ENCODE measurements at places on chromosomes 4 and X. TPM values are rescaled to one million over a fixed set of nuclear protein-coding genes. Genes with fewer than 3 reads are reported as not detected.

PLAC1 gene
- 0.59 TPM for total RNA-seq

ADH1A gene
- total RNA-seq = not detected

FRAS1 gene
- total RNA-seq = 2.5 TPM

TMPRSS11D gene
- not detected for total RNA-seq

FRMPD4 gene
- total RNA-seq = 0.02 TPM

COL4A5 gene
- total RNA-seq = 10.3 TPM

MAGEH1 gene
- 7.3 TPM for total RNA-seq

All from A549 treated with AZD2906 at 1 μM for 4 hours (cell line).